T-helper 1 cell (primary cell): ENCODE measurements at places on chromosomes 7 and 10.

DNA sequence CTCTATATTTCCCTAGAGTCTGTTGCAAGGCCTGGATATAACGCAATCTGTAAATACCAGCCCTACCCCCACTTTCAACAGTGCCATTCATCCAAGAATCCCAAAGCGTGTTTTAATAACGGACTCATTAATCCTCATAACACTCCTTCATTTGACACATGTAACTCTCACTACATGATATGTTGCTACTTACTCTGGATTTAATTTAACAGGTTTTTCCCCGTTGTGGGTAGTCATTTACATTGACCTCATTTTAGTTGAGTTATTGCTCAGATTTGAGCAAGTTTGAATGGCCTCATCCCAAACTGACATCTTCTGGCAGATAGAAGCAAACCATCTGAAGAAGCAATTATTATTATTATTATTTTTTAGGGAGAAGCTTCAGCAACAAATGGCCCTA, 125.4 kb upstream of the NPVF start:
- no peak for DNase-seq

GRCh38 chr10:69087590-69088470, at the start of gene SRGN:
SRGN (plus strand) TSS chr10:69088103; CDS start chr10:69088158, 55 bp downstream.
- peak; percentile 65 for DNase-seq

DNA sequence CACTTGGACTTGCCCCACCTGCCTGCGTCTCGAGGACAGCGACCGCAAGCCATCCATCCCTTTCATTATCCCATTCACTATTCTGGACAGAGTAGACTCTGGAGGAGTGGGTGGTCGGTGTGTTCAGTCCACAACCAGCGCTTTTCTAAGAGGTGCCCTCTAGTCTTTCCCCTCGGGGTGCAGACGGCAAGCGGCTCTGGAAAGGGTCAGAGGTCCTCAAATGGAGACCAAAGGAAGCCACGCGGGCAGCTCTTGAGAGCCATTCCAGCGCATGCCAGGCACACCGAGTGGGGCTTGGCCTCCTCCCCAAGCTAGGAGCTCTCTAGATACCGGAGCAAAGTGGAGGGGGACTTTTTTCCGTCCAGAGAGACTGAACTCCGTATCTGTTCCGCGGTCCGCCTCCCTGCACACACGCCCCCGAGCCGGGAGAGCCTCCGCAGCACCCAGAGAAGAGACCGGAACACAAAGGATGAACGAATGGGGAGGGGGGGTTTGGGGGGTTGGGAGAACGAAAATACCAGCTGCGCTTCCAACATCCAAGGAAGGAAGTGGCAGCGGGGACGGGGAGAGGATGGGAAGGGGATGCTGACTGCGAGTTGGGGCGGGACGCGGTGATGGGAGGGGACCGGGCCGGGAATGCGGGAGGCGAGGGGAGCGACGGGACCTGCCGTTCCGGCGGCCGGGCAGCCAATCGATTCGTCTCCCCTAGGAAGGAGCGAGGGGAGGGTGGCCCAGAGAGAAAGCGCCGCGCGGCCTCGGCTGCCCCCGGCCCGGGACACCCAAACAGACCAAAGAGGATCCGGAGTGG, 515 bp downstream of the GSDME start:
- DNase-seq, result no peak

DNA sequence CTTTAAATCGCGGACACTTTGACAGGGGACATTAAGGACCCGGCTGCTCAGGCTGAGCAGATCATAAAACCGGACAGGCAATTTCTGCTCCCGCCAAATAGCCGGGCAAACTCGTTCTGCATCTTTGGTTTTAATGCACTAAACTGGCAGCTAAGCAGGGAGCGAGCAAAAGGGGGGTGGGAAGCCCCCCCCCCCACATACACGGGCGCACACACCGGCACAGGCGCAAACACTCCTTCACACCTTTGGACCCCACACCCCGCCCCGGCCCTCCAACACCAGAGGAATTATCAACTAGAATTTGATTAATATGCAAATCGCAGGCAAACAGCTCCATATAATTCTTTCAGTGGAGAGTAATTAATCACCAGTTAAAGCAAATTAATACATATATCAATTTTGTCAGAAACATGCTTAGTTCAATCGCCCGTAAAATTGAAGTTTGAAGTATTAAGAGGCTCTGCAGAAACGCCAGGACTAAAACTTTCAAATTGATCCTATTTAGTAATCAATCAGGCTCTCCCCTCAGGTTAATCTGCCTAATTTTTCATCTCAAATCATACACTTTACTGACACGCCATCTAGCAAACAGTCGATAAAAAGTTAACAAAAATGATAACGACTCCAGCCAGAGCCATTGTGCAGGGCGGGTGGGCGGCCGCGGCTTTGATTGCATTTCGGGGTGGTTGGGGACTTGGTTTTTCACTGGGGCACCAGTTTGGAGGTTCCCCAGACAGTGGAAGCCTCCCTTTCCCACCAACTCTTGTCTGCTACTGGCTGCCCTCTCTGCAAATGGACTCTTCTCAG, 9.9 kb downstream of the LBX1 start:
- DNase-seq, result no peak

DNA sequence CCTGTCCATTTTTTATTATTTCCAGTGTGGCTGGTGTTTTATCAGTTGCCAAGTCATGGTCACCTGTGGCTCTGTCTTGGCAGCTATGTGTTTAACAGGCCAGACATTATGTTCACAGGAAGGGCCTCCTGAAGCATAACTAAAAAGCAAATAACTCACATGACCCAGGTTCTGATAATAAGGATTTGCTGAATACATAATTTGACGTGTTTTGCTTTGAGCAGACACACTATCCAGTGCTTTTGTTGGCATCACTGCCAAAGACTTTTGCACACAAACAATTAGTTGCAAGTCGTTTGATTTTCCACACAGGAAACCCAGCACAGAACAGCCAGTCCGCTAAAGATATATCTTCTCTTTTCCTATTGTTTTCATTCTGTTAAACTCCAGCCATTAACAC, 173.6 kb downstream of the ARL4A start:
- DNase-seq, result no peak

DNA sequence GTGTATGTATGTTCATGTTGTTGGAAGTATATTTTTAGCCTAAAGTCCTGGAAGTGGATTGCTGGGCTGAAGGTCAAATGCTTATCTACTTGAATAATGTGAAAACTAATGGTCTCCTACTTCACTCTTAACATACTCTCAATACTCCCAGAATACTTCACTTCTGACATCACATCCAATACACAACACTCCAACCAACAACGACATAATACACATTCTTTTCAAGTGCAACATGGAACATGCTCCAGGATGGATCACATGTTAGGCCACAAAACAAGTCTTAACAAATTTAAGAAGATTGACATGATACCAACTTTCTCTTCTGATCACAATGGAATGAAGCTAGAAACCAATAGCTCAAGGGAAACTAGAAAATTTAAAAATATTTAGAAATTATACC, 126.9 kb upstream of the ADCY1 start:
- no peak for DNase-seq

DNA sequence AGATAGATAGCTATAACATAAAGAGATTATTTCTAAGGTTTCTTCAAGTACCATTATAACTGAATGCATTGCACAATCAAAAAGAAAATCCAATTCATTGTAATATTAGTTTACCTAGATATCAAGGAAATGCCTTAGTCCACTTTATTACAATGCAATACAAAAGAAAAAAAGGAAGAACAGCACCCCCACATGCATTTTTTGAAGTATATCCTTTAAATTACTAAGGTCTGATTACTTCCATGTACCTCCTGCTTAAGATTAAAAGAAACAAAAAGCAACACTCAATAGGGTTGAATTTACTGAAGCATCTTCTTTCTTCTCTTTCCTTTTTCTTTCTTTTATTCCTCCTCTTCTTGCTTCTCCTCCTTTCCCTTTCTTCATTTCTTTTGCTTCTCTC, 973.8 kb upstream of the LRRTM3 start:
- no peak for DNase-seq

GRCh38 chr7:36473454-36474282, 84.0 kb downstream of the ANLN start:
- DNase-seq, result peak; percentile 9

GRCh38 chr10:80444646-80445319, 9.3 kb upstream of the TSPAN14 start:
- DNase-seq, result no peak

- no peak for DNase-seq
These were observed 48.1 kb upstream of the WNT16 start for GRCh38 chr7:121280656-121281055.

DNA sequence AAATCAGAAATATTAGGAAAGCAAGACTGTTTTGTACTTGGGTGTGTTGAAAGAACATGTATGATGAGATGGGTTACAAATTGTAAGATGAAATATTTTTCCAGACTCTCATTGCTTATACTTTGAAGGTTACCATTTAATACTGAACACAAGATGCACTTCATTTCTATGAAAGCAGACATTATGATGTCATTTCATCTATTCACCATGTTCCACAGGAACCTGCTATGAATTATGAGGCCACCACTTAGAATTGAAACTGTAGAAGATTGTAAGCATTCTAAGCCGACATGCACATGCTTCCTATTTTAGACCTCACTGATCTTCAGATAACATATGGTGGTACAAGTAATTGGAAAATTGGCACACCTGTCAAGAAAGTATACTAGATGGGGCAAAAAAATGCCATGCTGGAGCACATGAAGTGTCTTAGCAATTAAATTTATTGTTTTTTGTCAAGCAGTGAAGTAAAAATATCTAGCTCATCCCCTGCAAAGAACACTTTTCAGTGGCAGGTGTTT, 195.0 kb downstream of the PHF14 start:
- no peak for DNase-seq

GRCh38 chr7:73960548-73960947, 67.4 kb upstream of the ELN start:
- DNase-seq, result no peak

- no peak for DNase-seq
These were observed 38.0 kb downstream of the LHFPL3 start for GRCh38 chr7:104366390-104366789.

DNA sequence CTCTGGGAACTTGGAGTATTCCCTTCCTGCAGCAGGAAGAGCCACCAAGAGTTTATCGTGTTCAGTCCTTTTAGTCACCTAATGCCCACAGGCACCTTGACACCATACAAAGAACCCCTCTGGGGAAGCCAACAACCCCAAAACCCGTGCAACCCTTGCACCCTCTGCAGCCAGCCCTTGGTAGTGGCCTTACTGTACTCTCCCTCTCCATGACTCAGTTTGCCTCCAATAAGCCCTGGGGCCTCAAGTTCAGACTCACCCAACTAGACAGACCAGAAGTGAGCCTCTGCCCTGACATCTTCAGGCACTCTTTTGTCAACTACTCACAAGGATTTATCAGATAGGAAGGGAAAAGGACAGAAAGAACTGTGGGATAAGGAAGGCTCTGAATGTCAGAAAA, 30.9 kb downstream of the KCNMA1 start:
- no peak for DNase-seq

DNA sequence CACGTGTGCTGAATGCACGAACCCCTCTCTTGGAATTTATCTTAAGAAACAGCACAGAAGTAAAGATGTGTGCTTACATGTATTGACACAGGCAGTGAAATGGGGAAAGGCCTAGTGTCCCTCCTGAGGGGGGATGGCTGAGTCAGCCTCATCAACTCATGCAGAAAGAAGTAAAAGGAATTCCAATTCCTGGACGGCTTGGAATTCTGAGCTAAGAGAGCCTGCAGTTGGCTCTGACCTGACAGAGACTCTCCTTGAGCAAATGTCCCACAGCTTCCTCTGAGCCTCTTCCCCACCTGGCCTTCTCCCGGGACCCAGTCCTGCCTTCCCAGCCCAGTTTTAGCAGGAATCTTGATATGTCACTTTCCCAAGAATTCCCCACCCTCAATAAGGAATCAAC, 542.4 kb upstream of the ADARB2 start:
- no peak for DNase-seq

DNA sequence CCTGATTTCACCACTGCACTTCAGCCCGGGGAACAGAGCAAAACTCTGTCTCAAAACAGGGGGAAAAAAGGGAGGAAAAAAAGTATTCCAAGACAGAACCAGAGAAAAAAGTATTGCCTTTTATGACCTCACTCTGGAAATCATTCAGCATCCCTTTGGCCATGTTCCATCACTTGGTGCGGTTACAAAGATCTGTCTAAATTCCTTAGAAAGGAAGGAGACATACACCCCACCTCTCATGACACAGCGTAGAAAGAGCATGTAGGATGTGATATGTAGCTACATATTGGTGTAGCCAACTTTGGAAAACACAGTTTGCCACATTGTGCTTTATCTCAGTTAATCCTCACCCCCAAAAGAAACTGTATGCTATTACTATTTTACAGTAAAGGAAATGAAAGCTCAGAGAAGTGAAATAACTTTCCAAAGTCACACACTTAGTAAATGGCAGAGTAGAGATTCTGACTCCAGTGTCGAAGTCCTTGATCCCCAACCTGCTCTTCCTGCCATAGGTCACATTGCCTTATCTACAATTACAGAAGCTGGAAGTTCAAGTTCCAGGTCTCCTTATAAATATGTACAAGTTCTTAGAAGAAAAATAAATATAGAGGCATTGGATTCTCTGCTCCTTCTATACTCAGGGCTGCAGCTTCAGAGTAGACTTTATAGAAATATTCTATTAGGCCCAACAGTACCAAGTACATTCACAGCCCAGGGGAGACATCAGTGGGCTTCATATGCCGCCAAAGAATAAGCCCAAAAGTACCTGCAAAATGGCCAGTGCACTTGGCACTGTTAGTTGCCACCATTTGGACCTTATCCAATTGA, 91.6 kb upstream of the KMT2E start:
- no peak for DNase-seq

- DNase-seq, result no peak
These were observed 2.1 kb upstream of the DENND11 start for GRCh38 chr7:141704112-141704511.

DNA sequence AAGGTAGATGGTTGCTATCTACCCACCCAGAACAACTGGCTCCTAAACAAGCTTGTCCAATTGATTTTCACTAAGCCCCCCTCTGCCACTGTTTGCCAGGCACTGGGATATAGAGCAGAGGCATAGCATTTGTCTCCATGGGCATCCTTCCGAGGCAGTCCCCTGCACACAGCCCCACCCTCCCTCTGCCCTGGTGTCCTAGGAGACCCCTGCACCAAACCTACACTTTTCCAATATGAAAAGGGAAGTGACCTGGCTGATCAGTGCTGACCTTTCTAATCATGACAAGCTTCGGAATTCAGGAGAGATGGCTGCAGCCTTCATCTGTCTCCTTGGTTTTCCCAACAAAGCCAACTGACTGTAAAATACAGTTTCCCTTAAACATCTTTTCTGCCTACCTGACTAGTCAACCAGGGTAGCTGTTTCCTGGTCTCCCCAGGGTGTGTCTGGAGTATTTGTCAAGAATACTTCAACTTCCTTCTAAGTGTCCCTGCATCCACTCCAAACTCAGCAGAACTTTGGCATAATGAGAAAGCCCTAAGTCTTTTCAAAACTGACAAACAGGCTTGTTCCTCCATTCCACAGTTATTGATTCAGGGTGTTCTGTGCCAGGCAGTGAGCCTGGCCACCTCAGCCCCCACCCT, 7.6 kb upstream of the SLC18A3 start:
- no peak for DNase-seq
